ENCODE measurements at places on chromosomes 12 and 14.

DNA sequence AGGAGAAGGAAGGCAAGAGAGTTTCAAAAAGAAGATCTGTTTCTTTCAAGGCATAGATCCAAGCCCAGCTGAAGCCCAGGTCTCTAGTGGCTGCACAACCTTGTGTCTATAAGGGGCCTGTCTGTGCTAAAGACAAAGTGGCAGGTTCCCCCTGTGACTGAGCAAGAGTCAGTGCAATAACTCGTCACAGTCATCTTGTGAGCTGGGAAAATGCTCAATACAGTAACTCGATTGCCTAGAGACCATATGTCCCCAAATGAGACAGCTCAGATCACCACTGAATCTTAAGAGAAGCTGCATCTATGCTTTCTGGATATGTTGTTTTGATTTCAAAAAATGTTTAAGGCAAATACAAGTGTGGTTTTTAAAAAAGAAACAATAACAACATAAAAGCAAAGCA, 24.2 kb downstream of the ST8SIA1 start:
- DNase-seq: no peak

GRCh38 chr12:23628806-23629205, 320.7 kb downstream of the SOX5 start:
- DNase-seq: no peak

DNA sequence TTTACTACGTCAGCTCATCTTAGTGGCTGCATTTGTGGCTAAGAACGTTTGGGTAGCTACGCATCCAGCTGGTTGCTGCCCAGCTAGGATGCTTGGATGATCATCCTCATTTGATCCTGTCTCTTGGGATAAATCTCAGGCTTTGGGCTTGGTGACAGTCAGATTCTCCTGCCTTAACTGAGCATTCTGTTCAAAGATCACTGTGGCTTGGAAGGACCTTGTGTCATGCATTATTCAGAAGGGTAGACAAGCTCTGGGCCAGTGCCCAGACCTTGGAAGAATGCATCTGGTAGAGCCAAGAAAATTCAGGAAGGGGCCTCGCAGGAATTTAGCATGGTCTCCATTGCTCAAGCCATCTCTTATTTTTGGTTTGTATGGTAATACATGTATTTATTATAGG, 188.4 kb downstream of the NRXN3 start:
- no peak for DNase-seq

GRCh38 chr14:28608851-28609828, 157.4 kb upstream of the FOXG1 start:
- DNase-seq: no peak

DNA sequence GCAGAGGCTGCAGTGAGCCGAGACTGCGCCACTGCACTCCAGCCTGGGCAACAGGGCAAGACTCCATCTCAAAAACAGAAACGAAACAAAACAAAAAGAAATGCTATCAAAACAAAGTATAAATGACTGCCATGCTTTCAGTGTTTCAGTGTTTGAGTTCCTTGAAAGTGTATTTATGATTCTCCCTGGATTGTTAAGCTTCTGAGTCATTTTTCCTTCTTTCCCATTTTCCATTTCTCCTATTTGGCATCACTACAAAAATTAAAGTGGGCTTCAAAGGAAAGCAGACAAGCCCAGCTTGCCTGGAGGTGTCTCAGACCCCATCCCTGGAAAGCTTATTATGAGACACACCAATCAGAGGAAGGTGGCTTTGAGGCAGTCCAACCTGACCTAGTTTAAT, 35.1 kb downstream of the NIN start:
- DNase-seq: no peak

DNA sequence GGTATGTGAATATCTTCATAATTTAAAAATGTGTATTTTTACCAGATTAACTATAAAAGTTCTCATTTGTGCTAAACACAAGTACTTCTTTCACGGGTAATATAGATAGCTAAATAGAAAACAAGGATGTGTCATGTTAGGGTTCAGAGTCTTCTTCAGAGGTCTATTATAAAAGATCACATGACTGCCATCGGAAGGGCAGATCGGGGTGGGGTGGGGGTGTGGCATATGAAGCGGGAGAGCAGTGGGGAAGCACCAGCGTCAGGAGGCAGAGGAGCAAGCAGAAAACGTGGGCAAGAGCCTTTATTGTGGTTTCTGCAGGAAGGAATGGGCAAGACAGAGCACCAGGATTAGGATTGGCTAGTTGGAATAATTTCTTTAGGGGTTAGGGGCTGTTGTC, 63.7 kb upstream of the DNM1L start:
- no peak for DNase-seq

GRCh38 chr12:24470050-24470449, 478.9 kb downstream of the BCAT1 start:
- DNase-seq: no peak

GRCh38 chr12:124964836-124965462, 24.0 kb downstream of the DHX37 start:
- no peak for DNase-seq

DNA sequence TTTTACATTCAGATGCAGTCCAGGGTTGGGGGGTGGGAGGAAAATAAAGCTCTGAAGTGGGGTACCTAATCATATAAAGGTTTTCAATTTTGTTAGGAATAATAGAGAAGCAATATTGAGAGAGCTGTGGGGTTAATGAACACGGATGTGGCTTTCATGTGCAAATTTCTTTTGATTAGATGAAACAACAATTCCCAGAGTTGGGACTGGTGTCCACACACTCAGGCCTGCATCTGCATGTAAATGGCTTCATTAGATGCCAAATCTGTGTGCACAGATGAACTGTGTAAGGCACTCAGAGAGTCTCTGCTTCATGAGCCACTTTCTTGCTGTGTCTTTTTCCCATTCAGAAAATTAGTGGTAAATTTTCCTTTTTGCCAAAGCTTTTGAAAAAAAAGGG, 377.1 kb upstream of the NOVA1 start:
- DNase-seq: no peak

DNA sequence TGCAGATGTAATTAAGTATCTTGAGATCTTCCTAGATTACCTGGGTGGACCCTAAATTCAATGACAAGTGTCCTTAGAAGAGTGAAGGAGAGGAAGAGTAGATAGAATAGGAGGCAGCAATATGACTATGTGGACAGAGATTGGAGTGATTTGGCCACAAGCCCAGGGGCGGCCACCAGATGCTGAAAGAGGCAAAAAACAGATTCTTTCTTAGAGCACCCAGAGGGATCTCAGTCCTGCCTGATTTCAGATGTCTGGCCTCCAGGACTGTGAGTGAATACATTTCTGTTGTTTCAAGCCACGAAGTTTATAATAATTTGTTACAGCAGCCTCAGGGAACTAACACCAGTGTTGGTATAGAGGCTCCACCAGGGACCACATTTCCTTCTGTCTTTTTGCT, 67.3 kb downstream of the DACT1 start:
- DNase-seq: no peak

- DNase-seq: no peak
These were observed 10.0 kb downstream of the SLC39A9 start for GRCh38 chr14:69408331-69408960.

- DNase-seq: no peak
These were observed 84.0 kb downstream of the DACT1 start for GRCh38 chr14:58721723-58722122.

DNA sequence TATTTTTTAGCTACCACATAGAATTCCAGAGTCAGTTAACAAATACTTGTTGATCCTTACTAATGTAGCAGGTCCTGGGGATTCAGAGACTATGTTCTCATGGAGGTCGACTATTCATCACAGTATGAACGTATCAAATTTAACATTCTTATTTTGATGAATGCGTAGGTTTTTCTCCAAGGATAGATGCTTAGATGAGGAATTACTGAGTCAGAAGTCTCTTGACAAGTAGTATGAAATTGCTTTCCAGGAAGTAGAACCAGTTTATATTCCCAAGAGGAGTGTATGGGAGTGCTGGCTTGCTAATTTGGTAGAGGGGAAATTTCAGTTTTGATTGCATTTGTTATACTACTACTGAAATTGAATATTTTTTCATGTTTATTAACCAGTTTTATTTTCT, 42.8 kb upstream of the CRADD start:
- no peak for DNase-seq

DNA sequence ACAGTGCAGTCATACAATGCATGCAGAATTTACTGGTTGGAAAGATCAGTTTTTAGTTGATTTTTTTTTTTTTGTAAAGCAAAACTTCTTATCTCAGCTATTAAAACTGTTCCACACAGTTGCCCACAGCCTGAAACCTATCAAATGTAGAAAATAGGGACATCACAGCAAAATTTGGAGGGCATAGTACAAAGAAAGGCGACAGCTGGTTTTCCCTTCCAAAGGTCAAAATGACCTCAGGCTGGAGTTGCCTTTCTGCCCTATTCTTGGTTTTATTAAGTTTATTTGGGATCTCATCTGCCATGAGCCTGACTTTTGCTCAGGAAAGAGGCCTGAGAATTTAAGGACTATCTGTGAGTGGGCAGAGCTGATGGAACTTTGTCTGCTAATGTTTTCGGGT, 28.5 kb downstream of the NOPCHAP1 start:
- no peak for DNase-seq

DNA sequence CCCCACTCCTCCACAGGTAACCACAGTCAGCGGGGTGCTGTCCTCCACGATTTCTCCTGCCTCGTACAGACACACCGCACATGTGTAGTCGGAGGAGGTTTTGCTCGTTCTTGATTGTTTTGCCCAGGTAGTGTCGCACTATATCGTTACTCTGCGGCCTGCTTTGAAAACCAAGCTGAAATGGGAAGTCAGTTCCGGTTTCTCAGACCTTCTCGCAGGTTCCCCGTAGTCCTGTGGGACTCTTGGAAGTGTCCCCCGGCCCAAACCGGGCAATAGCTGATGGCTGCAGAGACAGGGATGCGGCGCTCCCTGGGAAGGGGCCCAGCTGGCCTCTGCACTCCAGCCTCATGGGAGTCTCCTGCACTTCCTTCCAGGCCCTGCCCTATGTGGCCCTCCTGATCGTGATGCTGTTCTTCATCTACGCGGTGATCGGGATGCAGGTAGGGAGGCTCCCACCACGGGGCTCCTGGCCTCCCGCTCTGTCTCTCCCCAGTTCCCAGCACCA, 141.3 kb upstream of the FKBP4 start:
- DNase-seq: no peak

DNA sequence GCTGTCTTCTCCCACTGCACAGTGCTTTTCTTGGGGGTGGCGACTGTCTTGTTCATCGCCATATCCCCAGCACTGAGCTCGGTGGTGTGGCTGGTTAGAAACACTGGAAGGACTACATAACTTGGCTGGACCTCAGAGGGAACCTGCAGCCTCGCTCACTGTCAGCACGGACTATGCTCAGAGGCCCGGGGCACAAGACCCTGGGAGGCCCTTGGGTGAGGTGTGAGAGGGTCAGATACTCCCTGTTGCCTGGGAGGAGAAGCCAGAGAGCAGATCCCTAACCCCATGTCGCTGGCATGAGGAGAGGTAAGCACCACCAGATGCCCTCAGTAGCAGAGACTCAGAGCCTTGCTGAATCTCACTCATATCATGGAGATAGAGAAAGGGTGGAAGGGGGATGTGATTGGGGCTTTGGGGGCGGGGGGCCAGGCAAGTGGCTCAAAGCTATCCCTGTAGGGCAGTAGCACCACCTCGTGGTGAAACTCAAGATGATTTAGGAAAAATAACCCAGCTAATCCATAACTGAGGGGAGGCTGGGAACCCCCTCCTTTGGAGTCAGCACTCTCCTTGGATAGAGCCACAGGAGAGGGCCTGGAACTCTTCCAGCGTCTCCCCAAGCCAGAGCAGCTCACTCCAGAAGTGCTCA, 18.7 kb upstream of the HDAC7 start:
- DNase-seq: no peak

DNA sequence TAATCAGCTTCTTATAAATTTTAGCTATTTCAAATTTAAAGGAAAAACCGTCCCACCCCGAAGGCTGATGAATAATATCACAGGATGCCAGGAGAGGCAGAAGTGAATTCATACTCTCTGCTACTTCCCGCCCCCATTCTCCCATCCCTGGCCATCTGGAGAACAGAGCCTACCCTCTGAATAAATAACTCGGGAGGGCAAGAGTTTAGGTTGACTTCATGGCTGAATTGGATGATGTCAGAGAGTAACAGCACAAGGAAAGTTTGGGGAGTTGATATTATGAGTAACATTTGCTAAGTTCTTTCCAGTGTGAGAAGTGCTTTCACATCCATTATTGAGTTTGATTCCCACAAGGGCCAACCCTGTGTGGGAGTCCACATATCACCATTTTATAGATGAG, 241.6 kb downstream of the EGLN3 start:
- no peak for DNase-seq

DNA sequence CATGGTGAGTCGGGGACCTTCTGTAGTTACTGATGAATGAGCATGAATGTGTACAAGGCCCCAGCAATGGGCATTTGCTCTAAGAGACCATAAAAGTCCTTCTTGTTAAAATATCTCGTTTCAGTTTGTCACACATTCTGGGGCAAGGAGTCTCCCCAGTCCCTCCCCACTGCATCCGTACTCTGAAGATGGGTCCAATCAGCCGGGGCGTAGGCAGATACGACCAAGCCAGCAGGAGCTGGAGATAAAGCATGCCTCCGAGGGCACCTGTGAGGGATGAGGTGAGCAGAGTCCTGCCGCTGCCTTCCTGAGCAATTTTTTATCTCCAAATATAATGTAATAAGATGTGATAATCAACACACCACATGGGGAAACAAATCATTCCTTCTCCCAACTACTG, 528.5 kb downstream of the BCL11B start:
- DNase-seq: no peak

DNA sequence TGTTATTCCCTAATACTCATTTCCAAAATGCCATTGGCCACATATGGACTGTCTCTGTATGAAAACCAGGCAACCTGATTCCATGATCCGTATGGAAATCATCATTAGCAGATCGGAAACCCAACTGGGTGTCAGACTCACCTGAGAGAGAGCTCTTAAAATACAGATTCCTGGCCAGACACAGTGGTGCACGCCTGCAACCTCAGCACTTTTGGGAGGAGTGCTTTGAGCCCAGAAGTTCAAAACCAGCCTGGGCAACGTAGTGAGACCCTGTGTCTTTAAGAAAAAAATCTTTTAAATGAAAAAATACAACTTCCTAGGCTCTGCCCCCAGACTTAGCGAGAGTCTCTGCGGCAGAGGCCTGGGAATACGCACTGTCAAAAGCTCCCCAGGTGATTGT, 37.4 kb downstream of the PLXNC1 start:
- no peak for DNase-seq

DNA sequence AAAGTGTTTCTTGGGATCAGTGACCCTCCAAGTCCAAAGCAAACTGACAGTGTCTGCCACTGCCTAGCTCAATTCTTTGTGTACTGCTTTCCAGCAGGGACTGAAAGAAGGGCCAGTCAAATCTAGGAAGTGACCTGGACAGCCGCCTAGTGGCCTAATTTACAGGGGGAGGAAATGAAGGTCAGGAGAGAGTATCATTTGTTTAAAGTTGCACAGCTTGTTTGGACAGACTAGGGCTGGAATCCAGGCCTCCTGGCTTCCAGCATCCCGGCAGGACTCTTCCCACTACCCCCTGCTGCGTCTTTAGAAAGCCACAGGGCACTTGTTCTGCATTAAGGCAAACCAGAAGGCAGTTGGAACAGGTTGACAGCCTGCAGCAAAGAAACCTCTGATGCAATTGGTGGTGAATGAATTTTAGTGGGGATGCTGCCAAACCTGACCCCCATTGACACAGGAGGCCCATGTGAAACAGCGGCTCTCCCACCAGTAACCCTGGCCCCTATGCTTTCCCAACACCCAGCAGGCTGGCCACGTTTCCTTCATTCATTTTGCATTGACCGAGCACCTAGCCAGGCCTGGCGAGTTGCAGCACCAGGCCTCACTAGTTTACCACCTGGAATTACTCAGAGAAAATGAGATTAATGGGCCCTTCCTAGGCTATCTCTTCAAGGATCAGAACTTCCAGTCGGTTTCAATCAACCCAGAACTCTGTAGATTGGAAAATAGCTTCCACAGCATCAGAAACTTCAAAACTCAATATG, 28.2 kb downstream of the GALNT16 start:
- DNase-seq: peak; percentile 38

GRCh38 chr12:11810206-11810545, 160.7 kb downstream of the ETV6 start:
- DNase-seq: no peak

Measured in right lobe of liver (tissue), 6 donors.